ENCODE measurements at places on chromosomes 3 and 15.

- DNase-seq: no peak
Observed at GRCh38 chr15:93359425-93360131, 270.6 kb upstream of the RGMA start.

DNA sequence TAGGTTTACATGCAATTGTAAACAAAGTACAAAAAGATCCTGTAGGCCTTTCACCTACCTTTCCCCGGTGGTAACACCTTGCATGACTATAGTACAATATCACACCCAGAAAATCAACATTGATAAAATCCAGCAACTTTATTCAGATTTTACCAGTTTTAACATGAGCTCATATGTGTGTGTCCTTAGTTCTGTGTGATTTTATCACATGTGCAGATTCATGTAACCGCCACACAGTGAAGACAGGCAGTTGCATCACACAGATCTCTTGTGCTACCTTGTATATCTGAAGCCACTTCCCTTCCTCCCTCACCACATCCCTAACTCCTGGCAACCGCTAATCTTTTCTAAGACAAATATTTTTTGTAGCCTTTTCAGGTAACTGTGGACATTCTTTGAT lies 183.5 kb upstream of the C2CD4B start:
- no peak for DNase-seq

- no peak for DNase-seq
Observed at GRCh38 chr15:63107895-63108546, 13.6 kb upstream of the LACTB start.

GRCh38 chr3:17329927-17330326 lies 412.5 kb downstream of the TBC1D5 start:
- no peak for DNase-seq

- DNase-seq: no peak
Observed at GRCh38 chr3:137174514-137174913, 216.7 kb downstream of the IL20RB start.

GRCh38 chr3:126960604-126960995 lies 22.3 kb upstream of the PLXNA1 start:
- no peak for DNase-seq

DNA sequence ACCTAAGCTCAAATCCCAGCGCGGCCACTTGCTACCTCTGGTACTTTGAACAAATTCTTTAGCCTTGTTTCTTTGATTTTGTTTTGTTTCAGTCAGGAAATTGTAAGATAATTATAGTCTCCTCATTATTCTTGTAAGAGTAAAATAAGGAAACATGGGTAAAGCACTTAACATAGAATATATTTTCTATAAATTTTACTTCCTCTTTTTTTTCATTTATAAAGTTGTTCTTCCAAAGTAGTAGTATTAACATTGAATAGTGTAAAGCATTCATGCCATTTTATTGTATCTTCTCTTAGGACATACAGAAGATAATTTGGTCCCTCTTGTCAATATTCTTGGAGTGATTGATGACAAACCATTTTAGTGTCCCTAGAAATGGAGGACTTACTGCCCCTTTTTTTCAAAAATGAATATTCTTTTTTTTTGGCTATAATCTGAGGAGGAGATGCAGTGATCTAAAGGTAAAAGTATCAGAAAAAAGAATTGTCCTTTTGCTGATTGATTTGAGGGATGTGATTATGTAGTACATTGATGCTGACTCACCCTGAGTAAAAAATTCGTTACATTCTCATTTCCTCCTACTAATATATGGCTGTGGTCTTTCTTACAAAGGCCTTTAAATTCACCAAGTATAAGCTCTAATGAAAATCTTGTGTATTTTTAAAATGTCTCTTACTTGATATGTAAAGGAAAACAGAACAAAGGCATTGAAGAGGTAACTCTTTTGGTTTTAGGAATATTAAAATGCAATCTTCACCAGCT lies 51.0 kb downstream of the ALCAM start:
- DNase-seq: no peak

GRCh38 chr15:100765467-100766241 lies 114.0 kb upstream of the ALDH1A3 start:
- DNase-seq: no peak

GRCh38 chr15:41116962-41117252 lies 827 bp upstream of the INO80 start:
- no peak for DNase-seq

DNA sequence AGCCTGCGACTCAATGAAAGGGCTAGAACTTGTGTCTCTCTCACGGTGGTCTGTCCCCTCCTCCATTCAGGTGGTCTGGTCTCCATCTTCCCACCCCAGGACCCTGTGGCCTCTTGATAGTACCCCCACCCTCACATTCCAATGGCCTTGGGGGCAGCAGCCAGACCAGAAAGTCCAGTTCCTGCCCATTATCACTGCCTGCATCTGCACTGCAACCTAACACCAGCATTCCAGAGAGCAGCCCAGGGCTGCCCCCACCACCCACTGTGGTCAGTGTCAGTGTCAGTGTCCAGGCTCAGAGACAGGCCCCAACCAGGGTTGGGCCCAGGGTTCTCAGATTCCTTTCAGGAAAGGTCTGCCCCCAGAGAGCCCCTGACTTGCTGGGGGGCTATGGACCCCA lies 12.6 kb downstream of the IGDCC3 start:
- DNase-seq: no peak

DNA sequence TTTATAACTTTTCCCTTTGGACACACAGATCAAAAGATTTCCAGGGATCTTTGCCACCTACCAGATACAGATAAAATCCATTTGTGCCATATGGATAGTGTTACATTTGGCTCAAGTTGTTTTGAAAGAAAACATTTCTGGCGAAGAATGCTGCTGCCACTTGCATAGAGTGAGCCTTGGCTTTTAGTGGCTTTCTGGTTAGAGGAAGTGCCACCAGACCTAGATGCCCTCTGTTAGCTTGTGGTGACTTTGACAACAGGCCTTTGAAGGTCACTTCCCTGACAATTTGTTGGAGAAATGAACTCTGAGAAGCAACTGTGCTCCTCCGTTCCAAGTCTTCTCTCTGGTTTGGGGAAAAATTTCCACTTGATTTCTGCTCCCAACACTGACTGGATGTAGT lies 158.0 kb downstream of the CHST2 start:
- DNase-seq: no peak

GRCh38 chr15:90360746-90361145 lies 8.7 kb downstream of the ZNF774 start:
- DNase-seq: no peak

DNA sequence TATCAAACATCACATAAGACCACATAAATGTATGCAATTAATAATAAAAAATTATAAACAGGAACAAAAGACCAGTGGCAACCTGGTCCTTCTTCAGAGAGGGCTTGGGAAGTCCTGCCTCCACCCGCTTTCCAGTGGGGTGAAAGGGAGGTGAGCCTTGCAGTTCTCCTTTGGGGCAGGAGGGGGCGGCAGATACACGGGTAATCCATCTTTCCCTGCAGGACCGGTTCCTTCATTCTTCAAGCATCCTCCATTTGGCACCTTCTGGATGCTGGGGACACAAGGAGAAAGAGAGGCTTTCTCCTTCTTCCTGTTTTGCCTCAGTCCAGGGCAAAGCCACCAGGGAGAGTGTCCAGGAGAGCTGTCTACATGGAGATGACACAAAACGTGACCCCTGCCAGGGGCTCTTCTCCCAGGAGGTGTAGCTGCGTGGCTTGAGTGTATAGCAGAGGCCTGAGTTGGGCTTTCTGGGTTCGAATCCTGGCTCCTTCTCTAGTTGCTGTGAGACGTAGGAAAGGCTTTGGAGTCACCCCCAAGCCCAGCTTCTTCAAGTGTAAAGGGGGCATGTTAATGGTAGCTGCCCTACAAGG lies 23.2 kb downstream of the RPLP1 start:
- DNase-seq: peak; percentile 16

- DNase-seq: no peak
Observed at GRCh38 chr3:193174140-193174539, 66.9 kb upstream of the PLAAT1 start.

DNA sequence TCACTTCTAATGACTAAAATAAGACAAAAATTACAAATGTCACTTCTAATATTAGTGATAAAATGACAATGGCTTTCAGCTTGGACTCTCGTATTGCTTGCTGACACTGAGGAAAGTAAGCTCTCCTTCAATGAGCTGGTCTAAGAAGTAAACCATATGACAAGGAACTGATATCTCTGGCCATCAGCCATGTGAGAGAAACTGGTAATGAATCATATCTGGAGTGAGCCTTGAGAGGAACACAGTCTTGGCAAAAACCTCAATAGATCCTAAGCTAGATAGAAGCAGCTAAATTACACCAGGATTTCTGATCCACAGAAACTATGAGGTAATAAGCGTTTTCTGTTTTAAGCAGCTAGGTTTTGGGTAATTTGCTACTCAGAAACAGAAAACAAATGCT lies 1575.1 kb downstream of the OTOL1 start:
- no peak for DNase-seq

DNA sequence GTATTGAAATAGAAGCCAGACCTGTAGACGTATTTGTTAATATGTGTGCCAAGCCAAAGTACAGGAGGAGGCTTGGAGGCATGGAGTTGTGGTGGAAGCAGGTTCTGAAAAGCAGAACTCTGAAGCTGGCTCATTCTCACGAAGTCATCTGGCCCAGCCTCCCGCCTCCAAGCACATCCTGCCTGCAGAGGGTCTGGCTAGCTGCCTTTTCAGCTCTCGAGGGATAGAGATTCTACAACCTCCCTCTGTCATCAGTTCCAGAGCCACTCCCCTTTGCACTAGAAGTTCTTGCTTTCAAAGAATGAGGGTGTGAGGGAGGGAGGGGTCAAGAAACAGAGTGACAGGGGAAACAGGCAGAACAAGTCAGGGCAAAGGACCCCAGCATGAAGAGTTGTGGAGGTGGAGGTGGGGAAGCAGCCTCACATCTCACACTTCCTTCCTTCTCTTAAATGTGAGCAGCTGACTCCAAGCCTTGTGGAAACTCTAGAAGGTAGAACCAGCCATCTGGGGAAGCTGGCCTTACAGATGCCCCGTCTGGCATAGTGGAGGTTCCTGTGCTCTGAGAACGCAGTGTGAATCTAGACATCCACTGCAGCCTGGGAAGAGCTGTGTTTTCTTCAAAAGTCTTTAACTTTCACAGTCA lies 95.3 kb downstream of the SLC49A4 start:
- no peak for DNase-seq
